ENCODE measurements at places on chromosomes 2 and 18. TPM values are rescaled to one million over a fixed set of nuclear protein-coding genes. Genes with fewer than 3 reads are reported as not detected.

GLI2 gene
- 4.2 TPM for total RNA-seq

DNA sequence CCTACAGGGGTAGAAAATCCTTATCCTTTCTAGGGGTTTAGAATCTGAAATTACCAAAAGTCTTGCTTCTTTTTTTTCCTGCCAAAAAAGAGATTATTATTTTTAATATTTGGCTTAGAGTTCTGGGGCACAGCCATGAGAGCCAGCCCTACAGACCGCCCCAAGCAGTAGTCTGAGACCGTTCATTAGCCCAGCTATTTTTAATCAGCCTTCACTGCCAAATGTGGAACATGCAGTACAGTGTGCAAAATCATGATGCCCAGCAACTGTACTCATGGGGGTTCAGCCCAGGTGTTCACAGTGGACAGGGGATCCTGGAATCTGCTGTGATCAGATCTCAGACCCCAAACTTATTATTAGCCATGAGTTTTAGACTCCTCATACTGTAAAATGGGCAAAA, 60.4 kb downstream of the GRB14 start:
- DNase-seq = no peak

PGAP1 gene
- total RNA-seq = 4.5 TPM

DNA sequence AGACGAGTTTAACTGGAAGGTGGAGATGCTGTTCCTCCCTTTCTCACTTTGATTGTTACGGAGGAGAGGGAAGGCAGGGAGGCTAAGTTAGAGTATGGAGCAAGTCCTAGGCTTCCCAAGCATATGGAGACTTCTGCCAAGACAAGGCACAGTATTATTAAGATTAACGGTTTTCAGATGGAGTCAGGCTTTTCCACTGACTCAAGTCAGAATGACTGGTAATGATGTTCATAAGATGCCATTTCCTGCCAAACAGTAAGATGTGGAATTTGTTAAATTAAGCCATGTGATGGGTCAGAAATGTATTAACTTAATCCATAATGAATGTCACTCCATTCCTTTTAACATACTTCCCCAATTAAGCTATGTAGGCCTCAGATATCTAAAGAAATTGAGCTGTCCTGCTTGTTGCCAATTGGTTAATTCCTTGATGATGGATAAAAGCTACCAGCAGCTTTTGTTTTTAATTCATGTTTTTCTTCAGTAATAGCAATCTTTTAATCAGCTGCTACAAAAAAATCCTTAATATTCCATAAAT, 383.7 kb downstream of the ZNF521 start:
- DNase-seq = no peak

TUBA4B gene
- total RNA-seq = not detected

DNA sequence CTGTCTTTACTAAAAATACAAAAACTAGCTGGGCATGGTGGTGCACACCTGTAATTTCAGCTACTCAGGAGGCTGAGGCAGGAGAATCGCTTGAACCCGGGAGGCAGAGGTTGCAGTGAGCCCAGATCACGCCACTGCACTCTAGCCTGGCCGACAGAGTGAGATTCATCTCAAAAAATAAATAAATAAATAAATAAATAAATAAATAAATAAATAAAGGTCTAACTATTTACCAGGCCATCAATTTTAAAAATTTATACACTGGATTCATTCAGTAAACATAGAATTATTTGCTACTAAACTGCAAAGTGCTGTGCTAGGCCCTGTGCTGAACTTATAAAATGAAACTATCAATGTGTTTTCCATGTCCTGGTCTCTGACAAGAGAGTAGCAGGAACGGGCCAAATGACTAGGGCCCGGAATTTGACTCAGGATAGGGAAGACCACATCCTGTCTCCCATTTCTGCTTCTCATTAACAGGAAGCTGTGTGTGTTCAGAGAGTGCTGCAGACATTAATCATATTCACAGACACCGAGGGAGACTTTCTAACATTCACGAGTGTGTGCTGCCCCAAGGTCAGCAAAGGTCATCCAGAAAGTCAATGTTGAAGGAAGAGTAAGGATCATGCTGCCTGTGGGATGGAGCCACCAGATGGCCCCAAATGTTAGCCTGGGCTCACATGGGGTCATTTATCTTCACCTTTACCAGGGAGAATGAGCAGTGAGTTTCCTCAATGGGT, 95.8 kb downstream of the SPP2 start:
- peak; percentile 90 for DNase-seq

GYPC gene
- 33.4 TPM for total RNA-seq

Data from Daoy (cell line).